ENCODE measurements at places on chromosomes 6 and 20.
A peak's percentile ranks its signal among the peaks of the same experiment; 100 is the strongest.

GRCh38 chr6:1747531-1747930 lies 137.8 kb downstream of the FOXC1 start:
- no peak for DNase-seq

DNA sequence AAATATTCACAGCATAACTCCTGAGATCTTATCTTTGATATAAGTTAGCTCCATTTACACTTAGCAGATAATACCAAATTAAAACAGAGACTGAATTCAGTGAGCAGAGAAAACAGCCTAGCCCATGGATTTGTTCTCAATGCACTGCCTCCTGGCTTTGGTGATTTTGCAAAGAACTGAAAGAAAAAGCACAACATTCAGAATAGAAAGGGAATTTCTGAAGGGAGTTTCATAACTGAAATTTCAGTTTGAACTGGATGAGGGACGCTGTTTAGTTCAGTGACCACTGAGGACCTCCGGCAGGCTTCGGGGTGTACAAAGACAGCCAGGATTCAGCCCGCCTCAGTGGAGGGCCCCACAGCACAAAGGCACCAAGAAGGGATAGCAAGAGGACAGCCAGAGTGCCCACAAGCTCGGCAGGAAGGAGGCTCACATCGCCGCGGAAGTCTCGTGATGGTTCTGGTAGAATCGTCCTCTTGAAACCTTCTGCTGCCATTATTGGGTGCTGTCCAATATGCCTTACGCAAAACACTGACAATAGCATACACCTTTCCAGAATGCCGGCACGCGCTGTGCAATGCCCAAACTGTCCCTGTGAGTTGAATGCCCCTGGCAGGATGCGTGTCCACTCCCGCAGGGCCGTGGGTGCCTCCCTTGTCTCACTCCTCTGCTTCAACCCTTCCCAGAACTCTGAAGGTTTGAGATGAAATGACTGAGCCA lies 9.7 kb upstream of the IRF4 start:
- no peak for DNase-seq

DNA sequence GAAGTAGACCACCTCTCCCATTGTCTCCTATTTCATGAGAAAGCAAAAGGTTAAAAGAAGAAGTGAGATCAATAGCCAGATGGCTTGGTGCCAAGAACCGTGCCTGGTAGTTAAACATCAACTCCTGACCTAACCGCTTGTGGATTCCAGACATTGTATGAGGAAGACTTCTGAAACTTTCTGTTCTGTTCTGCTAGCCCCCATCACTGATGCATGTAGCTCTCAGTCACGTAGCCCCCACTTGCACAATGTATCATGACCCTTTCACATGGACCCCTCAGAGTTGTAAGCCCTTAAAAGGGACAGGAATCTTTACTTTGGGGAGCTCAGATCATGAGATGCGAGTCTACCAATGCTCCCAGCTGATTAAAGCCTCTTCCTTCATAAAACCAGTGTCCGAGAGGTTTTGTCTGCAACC lies 301.2 kb downstream of the RNGTT start:
- DNase-seq: no peak

DNA sequence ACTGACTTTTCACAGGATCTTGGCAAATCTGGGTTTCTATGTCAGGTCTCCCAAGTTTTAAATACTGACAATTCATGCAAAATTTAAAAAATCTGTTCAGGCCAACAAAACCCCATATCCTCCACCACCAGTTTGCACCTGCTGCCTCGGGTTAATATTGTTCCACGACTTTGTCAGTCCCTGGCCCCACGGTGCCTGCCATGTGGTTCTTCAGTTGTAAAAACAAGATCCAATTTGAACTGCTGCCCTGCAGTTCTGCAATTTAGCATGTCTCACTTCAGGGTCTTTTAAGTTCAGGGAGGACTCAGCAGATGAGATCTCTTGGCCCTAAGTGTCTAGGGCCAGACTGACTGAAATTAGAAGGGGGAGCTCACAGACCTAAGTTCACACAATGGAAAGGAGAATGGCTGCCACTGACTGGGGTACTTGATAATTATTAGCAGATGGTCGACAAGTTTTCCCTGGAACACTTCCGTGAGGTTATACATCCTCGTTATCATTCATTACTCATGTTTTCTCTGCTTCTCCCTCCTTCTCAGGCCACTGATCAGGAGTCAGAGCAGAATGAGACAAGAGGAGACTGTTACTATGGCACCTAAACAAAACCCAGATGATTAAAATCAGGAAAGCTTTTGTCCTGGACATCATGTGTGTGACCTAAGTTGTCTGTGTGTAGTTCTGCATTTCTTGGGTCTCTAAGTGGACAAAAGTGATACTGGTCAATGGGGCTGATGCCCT lies 223.6 kb downstream of the KIF16B start:
- DNase-seq: no peak

GRCh38 chr6:53062169-53062539 lies 3.0 kb upstream of the FBXO9 start:
- DNase-seq: no peak

DNA sequence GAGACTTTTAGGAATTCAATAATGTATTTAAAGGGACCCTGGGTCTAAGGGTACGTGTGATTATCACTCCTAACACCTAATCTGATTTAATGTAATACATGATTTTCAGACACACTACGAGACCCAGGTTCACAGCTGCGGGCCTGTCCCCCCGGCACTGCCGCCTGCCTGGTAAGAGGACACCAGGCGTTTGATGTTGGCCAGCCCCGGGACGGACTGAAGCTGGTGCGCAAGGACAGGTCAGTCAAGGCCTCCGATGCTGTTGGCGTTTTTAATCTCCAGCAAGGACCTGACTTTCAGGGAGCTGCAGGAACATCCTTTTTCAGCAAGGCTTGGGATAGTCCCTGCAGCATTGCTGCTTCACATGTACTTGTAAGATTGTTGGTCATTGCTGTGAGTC lies 58.2 kb downstream of the IGF2R start:
- peak; percentile 26 for DNase-seq

DNA sequence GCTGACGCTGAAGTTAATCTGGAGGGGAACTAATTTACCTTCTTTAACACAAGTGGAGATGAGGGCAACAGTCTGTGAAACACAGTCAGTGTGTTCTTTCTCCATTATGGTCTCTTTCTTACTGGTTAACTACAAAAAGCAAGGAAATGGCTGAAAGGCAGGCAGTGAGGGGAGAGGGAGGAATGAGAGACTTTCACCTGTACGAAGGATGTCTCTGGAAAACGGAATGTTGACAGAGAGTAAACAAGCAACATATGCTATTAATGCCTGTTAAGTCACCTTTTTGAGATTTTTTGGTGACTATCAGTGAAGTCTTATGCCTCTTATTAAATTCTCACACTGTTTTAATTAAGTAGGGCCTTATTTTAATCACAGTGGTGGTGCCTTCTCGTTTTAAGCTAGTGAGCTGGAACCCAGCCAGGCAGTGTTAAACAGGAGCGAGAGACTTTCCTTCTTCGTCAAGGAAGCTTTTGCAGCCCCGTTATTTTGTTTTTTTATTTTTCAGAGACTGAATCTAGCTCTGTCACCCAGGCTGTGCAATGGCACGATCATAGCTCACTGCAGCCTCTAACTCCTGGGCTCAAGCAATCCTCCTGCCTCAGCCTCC lies 165.6 kb downstream of the ATXN1 start:
- no peak for DNase-seq

GRCh38 chr20:33209789-33210188 lies 7.4 kb upstream of the BPIFA3 start:
- peak; percentile 67 for DNase-seq

GRCh38 chr6:121839896-121840295 lies 404.4 kb downstream of the GJA1 start:
- DNase-seq: peak; percentile 75

DNA sequence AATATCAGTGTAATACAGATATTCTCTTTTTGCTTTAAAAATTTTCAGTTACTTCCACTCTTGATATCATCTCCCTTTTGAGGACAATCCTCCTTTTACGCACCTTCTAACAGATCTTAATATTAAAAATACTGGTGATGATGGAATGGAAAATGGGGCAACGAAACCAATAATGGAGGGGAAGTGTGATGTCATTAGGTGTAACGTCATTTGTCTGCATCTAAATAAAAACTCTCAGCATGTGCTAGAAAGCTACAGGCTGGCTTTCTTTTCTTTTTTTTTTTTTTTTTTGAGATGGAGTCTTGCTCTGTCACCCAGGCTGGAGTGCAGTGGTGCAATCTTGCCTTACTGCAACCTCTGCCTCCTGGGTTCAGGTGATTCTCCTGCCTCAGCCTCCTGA lies 66.5 kb downstream of the IYD start:
- DNase-seq: no peak

DNA sequence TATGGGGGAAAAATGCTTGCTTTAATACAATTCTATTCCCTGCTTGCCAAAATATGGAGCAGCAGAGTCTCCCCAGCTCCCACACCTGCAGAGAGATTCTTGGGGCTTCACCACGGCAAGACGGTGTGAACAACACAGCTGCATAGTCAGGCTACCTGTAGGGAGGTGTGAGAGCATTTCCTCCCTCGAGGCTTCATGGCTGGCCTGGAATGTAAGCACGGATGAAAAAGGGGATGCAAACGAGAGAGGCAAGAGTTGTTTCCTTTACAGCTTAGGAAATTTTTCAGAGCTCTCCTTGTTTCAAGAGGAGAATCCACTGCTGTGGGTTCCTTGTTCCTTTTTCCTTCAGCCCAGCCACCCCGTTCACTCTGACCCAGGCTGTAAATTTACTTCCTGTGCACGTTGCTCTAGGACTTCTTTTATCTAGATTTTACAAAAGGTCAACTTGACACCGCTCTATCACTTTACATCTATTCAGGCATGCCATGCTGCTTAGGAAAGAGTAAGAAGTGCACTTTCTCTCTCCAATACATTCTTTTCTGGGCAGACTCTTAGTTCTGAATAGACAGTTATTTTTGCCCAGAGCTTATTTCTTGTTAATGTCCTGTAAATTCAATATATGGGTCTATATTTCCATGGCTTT lies 197.1 kb downstream of the KHDC1L start:
- no peak for DNase-seq

- no peak for DNase-seq
Observed at GRCh38 chr6:148396411-148396810, 53.8 kb downstream of the SASH1 start.

DNA sequence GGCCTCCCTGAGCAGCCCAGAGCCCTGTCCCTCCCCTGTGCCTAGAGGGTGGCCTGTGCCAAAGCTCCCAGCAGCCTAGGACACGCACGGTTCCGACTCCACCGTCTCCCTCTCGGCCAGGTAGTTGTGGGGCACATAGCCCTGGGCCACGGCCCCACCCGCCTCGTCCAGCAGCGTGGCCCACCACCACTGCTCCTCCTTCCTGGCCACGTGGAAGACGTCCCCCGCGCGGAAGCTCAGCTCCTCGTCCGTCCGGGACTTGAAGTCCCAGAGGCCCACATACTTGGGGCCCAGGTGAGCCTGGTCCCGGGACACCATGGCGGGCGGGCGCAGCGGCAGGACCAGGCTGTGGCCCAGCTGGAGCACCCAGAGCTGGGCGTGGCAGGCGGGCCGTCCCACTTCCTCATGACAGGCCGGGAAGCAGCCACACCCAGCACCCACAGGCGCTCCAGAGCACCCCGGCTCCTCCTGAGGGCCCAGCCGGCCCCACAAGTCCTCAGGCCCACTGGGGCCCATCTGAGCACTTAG lies at the start of gene PTK6:
TSS of gene PTK6 (minus strand) at position 380 of the 528 bp plus-strand sequence. CDS start at position 318, 62 bp downstream.
- peak; percentile 69 for DNase-seq

- no peak for DNase-seq
Observed at GRCh38 chr6:71330501-71330900, 41.9 kb downstream of the OGFRL1 start.

- DNase-seq: no peak
Observed at GRCh38 chr20:25323496-25324246, 67.0 kb downstream of the ABHD12 start.

GRCh38 chr20:39800548-39800947 lies 838.4 kb downstream of the DHX35 start:
- DNase-seq: peak; percentile 76

DNA sequence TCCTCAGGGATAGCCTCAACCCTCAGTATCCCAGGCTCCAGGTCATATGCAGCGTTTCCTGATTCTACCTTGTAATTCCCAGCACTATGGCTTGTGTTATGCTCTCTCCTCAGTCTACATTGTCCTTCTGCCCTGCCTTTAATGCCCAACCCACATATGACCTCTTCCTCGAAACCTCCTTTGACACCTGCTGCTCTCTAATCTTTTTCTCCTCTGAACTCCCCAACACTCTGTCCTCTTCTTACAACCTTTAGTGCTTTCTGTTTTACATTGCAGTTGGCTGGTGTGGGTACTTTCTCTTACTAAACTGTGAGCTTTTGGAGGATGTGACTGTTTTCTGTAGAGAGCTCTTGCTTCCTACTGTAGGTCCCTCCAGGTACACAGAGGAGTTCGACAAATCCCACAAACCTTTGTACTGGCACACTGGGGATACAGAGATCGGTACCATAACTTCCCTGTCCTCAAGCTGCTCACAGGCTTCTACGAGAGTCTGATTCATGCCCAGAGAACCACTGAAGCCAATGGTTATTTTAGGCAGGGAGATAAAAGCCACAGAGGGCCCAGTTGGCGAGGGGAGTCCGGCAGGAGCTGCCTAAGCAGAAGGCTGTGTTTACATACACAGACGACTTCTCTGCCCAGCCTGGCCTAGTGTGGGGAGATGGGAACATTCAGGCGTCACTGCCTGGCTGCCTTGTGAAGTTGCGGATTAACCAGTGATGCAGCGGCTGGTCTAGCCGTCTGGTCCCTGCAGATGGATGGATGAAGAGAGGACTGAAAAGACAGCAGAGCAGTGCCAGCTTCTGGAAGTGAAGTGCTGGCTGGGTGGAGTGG lies 8.4 kb upstream of the EPB41L1 start:
- no peak for DNase-seq

- no peak for DNase-seq
Observed at GRCh38 chr6:51571168-51571567, 516.2 kb downstream of the PKHD1 start.

- DNase-seq: no peak
Observed at GRCh38 chr20:9141921-9142320, 73.0 kb downstream of the PLCB4 start.

DNA sequence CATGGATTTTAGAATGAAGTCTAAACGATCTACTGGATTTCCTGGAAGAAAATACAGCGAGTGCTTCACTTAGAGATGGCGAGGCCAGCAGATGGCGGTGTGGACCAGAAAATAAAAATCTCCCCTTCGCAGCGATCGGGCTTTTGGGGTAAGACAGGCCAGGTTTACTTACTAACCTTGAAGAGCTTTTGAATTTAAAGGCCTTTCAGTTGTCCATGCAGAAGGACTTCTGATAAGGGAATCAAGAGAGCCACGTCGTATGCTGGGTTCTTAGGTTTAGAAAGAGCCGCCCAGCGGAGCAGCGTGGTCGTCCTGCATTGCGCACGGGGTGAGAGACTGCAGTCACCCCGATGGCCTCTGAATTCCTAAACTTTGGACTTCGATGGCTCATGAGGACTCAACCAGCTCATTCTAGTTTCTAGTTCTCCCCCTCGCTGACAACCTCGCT lies 125.2 kb upstream of the RALGAPA2 start:
- DNase-seq: peak; percentile 57

DNA sequence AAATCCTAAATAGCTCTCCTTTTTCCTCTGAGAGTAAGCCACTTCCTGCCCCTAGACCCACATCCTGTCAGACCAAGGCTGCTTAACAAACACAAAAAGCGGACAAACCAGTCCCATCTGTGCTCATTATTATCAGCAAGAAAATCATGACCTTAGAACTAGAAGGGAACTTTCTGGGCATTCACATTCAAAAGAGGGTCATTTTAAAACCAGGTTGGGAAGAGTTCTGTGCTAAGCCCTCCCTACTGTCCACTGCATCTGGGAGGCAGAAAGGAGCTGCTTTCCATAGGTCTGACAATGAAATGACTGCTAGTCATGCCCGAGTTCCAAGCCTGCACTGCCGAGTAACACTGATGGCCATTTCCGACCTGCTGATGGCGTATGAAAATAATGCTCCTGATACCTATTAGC lies 15.4 kb downstream of the EZR start:
- DNase-seq: peak; percentile 63
